H9 (cell line): ENCODE measurements at places on chromosomes 13 and 19.

GRCh38 chr13:76339649-76340048 is 546.6 kb downstream of the KCTD12 start:
- DNase-seq: no peak

DNA sequence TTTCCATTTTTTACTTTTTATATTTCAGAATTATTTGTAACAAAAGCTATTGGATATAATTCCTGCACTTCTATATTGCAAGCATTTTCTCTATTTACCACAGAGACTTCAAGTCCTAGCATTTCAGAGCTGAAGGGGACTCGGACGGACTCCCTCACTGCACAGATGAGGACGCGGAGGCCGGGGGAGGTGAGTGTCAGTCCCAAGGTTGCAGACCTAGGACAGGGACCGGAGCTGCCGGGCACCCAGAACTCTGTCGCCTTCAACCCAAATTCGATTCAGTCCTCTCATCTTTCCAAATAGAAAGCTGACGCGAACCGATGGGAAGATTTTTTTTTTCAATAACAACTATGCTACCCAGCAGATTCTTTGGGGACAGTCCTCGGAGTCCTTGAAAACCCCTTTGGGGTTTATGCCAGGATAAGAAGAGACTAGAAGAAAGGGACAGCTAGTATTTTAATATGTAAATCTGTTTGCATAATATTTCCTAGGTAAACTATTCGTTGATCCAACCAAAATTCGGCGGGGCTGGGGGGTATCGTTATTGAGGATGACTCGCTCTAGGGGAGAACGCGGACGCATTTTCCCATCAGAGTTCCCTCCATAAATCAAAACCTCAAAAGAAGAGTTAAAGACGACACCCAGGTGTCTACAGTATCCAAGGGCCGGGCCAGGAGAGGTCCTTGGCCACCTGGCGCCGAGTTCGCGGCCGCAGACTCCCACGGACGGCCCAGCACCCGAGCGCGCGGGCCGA is 803 bp downstream of the FLT3 start:
- no peak for DNase-seq

- peak; percentile 100 for DNase-seq
These were observed 563 bp upstream of the TOMM40 start for GRCh38 chr19:44890366-44891015.

DNA sequence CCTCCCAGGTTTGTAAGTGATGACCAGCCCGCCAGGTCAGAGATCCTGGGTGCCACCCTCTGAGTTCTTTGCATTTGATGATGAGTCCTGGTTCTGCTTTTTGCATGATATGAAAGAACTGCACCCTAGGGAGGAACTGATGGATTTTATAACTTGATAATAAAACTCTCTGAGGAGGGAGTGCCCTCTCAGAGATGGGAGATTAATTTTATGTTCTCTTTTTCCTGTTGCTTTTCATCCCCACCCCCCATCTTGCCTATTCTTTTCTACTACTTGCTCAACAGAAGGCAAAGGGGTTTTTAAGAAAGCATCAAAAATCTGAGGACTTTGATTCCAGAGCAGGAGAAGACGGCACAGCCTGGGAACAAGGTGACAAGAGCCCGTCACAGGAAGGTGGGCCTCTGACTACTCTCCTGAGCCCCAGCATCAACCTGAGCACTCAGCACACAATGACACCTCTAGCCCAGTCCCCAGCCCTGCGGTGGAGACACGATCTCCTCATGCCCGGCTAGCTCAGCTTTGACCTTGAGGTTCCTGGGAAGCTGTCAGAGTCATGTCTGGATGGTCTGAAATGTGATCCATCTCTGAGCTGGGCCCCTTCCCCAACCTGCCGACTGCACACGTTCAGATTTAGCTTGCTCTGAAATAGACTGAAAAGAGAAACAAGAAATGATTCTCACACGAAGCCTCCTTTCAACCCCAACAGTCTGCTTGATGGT is 69.1 kb downstream of the SIAH3 start:
- DNase-seq: no peak

GRCh38 chr19:55626350-55626749 is 2.0 kb upstream of the ZNF784 start:
- DNase-seq: no peak

DNA sequence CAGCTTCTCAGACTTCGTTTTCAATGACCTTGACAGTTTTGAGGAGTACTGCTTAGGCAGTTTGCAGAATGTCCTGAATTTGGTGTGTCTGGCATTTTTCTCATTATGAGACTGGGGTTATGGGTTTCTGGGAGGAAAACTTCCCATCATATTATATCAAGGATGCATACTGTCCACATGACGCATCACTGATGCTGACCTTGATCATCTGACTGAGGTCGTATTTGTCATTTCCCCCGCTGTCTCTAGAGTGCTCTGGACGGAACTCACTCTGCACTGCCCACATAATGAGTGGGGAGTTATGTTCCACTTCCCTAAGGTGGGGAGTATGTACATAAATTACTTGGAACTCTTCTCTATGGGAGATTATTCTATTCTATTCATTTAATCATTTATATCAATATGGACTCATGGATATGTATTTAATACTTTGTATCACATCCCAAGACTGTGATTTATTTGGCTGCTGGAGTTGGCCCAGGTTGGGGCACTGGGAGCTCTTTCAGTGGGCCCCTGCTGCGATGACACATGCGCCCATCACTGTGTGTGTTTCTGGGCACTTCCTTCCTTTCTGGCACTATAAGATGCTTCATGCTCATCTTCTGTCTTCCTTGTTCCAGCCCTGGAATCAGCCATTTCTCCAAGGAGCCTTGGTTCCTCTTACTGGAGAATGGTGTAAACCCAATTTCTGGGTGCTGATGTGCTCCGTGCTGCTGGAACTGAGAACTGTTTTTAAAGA is 138.6 kb downstream of the MIPEP start:
- no peak for DNase-seq

DNA sequence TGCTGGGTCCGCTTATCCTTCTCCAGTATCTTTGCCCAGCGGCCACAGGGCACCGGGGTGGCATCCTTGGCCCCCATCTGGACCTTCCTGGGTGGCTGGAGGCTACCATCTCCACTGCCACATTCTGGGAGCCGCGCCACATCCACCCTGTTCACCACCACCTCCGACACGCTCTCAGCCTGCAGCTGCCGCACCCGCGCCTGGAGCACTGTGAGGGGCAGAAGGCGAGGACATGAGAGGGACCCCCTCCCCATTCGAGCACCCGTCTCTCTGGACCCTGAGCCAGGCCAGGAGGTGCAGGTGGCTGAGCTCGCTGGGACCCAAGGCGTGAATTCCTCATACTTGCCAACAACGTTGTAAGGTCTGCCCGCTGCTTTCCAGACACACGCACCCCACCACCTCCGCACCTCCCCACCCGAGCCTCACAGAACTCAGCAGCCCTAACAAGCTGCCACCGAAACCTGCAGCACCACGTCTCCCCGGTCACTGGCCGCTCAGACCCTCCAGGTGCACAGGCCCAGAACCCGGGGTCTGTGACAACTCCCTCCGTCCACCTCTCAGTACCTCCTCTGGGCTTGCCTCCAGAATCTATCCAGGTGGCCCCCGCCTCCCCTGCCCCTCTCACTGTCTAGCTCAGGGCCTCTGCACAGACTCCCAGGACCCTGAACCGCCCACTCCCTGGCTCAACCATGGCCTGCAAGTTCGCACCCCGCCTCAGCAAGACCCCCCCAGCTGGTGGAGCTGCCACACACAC is 3.2 kb downstream of the POLRMT start:
- DNase-seq: no peak

DNA sequence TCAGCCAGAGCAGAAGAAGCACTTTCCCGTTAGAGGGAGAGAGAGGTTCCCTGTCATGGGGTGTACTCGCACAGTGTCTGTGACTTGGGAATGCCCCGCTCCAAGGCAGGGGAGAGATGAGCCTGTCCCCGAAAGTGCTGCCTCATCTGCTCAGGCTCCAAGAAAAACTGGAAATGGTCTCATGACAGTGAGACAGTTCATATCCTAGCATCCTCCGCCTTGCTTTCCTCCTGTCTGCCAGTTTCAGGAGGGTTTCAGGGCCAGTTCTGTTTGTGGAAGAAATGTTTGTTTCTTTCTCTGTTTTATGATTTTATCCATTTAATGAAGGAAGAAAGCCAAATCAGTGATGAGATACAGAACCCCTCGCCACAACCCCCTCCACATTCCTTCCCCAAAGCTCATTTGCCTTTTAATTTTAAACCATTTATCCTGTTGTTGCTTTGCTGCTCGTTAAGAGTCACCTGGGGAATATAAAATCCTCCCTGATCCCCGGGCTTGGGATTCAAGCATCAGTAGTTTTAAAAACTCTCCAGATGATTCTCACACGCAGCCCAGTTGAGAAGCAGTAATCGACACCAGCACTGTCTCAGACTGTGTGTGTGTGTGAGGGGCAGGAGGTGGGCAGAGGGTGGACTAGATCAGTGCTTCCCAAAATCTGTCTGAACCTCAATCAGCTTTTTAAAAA is 144.6 kb upstream of the UBL3 start:
- DNase-seq: no peak
